ENCODE measurements at places on chromosomes 13 and 19. TPM values are rescaled to one million over a fixed set of nuclear protein-coding genes. Genes with fewer than 3 reads are reported as not detected.

- DNase-seq = no peak
These were observed 395.0 kb downstream of the PCDH9 start for GRCh38 chr13:66835040-66835628.

GRCh38 chr19:42846597-42846996, 32.9 kb downstream of the PSG1 start:
- no peak for DNase-seq

- peak; percentile 60 for DNase-seq
These were observed 7.9 kb downstream of the ZIC2 start for GRCh38 chr13:99989276-99990125.

DNA sequence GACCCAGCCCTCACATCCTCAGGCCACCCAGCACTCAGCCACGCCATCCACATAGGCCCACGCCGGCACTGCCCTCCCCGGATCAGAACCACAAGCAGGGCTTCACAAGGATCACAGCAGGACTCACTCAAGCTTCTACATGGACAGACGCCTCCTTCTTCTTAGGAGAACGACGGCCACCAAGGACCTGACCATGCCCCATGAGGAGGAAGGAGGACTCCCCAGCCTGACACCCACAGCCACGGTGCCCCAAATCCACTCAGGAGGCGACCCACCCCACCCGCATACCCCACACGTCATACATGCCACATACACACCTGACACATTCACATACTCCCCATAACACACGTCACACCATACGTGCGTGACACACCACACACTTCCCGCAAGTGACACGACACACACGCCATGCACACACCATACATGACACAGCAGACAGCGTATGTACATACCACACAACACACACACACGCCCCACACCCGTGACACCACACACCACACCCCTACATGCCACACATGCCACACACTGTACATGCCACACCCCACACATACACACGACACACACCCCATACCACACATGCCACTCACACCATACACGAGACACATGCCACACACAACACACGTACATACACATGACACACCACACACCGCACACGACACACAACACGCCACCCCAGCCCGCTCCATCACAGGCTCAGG, 50.4 kb downstream of the MLLT1 start:
- DNase-seq = no peak

- DNase-seq = no peak
These were observed 61.8 kb downstream of the ZNF136 start for GRCh38 chr19:12224676-12225075.

GRCh38 chr13:24112791-24113190, 47.7 kb upstream of the SPATA13 start:
- DNase-seq = no peak

The TNNT1 gene
- total RNA-seq = 127 TPM

The ZIC2 gene
- total RNA-seq = 426 TPM

- DNase-seq = no peak
These were observed 276.4 kb downstream of the KLF5 start for GRCh38 chr13:73335210-73335609.

DNA sequence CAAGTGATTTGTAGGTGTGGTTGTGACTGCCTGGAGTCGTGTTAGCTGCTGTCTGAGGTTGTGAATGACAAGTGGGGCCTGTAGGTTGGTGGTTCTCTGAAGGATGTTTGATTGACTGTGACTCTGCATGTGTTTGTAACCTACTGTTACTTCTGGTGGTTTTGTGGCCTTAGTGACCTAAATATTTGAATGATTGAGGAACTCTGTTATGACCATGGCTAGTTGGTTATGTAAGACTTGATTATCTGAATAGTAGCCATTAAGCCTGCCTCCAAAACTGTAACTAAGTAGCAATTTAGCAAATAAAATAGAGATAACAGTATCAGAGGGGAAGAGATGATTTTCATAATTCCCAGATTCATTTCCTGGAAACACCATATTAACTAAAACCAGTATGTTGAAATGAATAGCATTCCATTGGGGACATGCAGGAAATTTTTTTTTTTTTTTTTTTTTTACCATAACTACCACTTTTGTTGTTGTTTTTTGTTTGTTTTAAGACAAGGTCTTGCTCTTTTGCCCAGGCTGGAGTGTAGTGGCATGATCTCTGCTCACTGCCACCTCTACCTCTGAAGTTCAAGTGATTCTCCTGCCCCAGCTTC, 865 bp downstream of the ZNF382 start:
- DNase-seq = no peak

GRCh38 chr19:33551676-33552075, 30.1 kb upstream of the PEPD start:
- no peak for DNase-seq

DNA sequence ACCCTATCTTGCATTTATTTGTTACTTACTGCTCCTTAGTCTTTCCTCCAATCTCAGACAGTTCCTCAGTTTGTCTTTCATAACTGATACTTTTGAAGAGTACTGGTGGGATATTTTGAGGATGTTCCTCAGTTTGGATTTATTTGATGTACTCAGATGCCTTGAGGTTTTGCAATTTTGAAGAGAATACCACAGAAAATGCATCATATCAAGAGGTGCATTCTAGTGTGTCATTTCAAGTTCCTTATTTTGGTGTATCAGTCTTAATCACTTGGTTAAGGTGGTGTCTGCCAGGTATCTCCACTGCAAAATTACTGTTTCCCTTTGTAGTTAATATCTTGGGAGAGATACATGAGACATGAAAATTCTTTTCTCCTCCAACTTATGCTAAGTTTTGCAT, 75.1 kb downstream of the URI1 start:
- DNase-seq = no peak

- peak; percentile 47 for DNase-seq
These were observed 52.0 kb downstream of the SLC7A1 start for GRCh38 chr13:29543230-29544215.

The SERPINE3 gene
- total RNA-seq = not detected

The TSSK6 gene
- 2.6 TPM for total RNA-seq

The TRPC4 gene
- 18.9 TPM for total RNA-seq

The NUMBL gene
- 34.5 TPM for total RNA-seq

The FCAR gene
- not detected for total RNA-seq

GRCh38 chr13:46575301-46575771, 22.4 kb downstream of the LRCH1 start:
- no peak for DNase-seq

The POU2F2 gene
- total RNA-seq = 2.8 TPM

The SCAF1 gene
- 85.3 TPM for total RNA-seq

DNA sequence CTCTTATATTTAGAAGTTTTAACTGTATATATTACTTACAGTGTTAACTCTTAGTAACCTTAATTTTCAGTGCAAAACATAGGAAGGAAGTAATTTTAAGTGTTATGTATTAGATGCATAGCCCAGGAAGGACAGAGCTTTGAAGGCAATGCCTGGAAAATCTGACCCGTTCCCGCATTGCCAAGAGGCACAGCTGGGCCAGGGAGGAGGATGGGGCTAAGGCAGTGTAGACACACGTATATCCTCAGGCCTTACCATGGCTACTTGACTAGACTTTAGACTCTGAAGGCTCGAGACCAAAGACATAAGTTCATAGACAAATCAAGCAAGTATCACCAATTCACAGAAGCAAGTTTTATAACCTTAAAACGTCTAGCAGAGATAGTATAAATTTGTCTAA, 1944.2 kb downstream of the OLFM4 start:
- no peak for DNase-seq

GRCh38 chr13:90397503-90397902, 950.0 kb upstream of the MIR17HG start:
- DNase-seq = no peak

GRCh38 chr13:88257706-88258105, 586.5 kb downstream of the SLITRK5 start:
- DNase-seq = no peak

- no peak for DNase-seq
These were observed 372.4 kb downstream of the SUCLA2 start for GRCh38 chr13:47628666-47629065.

GRCh38 chr19:54188215-54188871, 1.0 kb downstream of the MBOAT7 start:
- DNase-seq = peak; percentile 34
